ENCODE measurements at places on chromosomes 3 and 15.

DNA sequence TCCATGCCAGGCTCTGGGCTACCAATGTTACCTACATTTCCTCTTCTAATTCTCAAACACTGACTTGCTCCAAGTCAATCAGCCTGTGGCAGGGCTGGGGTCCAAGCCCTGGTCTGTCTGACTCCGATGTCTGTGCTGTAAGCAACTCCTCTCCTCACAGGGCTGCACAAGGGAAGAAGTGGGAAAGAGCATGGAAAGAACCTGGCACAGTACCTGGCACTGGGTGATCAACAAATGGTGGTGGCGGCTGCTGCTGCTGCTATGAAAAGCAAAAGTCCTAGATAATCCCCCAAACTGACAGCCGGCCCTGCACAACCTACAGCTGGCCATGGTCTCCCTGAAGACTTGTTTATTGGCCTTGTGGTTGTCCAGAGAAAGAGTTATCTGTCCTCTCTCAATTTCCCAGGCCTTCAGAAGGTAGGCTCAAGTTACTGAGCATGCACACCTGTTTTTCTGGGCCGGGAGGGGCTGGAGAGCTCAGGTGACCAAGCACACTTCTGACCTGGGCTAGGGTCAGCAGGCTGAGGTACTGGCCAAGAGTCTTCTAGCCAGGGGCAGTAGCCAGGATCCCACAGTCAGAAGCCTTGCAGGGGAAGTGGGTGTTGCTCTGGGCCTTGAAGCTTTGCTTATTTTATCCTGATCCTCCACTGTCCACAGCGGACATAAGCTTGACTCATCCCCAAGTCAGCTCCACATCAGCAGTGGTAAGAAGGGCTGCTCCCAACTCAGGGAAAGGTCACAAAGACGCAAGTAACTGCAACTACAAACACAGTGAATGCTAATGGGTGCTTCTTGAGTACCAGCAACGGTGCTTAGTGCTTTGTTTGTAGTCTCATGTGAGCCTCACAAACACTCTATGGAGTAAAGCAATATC is 35.3 kb upstream of the KY start:
- no peak for DNase-seq

- DNase-seq: no peak
Measured at GRCh38 chr3:114362815-114363214, 69.0 kb downstream of the TIGIT start.

DNA sequence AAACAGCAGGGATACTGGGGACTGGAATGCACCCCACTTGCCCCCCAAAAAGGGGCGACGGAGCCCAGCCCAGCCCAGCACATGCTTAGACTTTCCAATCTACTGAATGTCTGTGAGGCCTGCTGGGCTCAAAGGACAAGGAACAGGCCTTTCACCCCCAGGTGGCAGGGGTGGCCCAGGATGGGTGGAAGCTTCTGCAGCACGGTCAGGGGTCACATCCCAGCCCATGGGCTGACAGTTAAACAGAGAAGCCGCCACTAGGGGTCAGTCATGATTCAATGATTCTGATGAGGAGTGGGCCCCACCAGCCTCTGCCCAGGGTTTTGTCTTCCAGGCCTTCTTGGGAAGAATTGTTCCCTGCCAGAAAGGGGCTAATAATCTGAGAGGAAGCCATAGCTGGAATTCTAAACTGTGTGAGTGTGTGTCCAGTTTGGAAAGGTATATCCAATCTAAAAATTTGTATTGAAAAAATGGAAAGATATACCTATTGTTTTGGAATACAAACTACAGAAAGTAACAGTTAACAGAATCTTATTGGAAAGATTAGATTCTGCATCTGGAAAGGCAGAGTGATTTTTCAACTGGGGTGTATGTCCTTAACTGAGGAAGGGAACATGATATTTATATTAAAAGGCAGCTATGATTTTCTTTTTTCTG is 2.2 kb downstream of the CHRNB4 start:
- peak; percentile 36 for DNase-seq

DNA sequence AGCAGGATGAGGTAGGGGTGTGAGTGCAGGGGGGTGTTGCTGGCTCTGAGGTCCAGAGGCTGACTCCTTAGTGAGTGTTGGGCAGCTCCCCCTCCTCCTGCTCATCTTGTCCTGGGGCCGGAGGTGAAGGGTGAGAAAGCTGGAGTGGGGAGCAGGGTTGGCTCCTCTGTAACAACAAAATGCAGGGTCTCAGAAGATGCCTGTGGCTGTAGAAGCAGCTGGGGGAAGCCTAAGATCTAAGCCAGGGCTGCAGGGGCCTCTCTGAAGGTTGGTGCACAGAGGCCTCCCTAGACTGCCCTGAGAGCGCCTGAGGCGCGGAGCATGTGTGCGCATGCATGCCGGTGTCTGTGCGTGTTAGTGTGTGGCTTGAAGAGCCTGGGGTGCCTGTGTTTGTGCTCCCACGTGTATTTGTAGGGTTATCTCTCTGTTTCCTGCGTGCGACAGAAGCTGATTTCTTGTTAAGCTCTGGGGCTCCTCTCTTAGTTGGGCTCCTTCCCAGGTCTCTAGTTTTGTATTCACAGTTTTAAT is 5.3 kb upstream of the HDAC11 start:
- DNase-seq: no peak

GRCh38 chr3:114539525-114539924 is 245.7 kb downstream of the TIGIT start:
- no peak for DNase-seq

DNA sequence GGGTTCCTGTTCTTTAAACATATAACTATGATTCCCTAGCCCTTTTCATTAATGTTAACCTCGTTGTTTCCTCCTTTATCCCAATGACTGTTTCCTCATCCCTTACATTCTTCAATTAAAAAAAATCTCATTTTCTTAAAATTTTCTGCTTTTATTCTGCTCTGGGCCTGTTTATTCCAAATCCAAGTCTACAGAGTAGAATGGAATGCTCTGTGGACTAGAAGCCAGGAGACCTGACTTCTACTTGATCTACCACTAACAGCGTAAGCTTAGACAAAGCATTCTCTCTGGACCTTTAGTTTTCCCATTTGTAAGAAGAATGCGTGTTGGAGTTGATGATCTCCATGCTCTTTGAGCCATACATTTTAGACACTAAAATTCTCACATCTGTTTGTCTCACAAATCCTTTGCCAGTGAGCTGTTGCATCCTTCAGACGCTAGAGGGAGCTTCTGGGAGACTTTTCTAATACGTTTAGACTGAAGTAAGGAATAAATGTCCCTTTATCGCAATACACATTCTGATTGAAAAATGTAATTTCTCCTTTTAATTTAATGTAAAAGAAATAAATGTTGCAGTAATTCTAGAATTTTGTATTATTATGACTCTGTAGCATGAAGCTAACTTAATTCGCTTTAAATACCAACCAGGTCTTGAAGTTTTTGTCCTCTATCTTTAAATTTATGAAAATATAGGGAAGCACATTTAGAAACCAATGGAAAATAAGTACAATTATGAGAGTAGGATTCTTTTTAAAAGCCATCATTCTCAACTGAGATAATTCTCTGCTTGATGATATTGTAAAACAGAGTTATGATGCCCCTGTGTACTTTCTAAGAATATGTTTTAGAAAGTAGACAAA is 21.7 kb upstream of the GMNC start:
- peak; percentile 8 for DNase-seq
